ENCODE measurements at places on chromosomes 16 and 17.

DNA sequence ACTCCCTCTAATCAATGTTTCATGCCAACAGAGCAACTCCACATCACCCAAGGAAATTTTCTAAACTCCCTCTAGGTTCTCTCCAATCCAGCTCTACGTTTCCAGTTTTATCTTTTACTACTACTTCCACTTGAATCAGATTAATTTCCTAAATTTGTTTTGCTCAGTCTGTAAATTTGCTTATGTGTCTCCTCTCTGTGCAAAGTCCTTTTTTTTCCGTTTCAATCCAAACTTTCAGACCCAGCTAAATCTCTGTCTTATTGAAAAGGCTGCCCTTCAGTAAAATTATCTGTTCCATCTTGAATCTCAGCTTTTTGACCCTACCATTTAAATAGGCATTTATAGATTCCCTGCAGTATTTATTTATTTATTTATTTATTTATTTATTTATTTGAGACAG, 61.4 kb upstream of the COX10 start:
- DNase-seq: no peak

- no peak for DNase-seq
Measured at GRCh38 chr16:88482630-88483391, 29.7 kb downstream of the ZFPM1 start.

GRCh38 chr16:85897382-85897781, 1.6 kb upstream of the IRF8 start:
- DNase-seq: no peak

GRCh38 chr17:9381068-9381467, 194.6 kb downstream of the STX8 start:
- no peak for DNase-seq

DNA sequence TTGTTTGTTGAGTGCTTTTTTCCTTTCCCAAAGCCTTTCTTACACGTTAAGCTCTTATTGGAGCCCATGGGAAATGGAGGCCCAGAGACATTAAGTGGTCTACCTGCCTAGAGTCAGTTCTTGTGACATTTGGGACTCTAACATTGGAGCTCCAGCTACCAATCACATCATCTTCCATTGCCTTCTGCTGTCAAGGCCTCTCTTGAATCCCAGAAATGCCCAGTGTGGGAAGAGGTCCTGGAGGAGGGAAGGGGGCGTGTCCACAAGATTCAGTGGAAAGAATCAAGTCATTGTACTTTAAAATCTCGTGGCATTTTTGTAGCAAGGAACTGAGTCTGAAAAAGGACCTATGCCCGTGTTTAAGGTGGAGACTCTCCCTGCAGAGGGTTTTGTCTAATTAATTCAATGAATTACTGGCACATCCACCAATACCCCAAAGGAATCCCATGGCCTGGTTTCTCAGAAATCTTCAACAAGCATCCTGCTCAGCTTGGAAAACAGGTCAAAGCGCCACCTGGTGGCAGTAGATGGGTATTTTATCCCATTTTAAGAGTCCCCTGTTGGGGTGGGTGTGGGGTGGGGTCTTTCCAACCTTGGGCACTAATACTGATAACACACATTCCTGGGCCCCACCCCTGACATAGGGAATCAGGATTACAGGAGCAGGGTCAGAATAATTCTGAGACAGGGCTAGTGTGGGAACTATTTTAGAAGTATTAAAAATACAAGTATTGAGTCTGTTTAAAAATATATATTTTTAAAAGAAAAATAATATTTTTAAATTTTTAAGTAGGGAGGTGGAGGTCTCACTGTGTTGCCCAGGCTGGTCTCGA, 24.6 kb downstream of the GPT2 start:
- DNase-seq: peak; percentile 64

- DNase-seq: no peak
Measured at GRCh38 chr16:68642047-68642435, 3.1 kb upstream of the CDH3 start.

DNA sequence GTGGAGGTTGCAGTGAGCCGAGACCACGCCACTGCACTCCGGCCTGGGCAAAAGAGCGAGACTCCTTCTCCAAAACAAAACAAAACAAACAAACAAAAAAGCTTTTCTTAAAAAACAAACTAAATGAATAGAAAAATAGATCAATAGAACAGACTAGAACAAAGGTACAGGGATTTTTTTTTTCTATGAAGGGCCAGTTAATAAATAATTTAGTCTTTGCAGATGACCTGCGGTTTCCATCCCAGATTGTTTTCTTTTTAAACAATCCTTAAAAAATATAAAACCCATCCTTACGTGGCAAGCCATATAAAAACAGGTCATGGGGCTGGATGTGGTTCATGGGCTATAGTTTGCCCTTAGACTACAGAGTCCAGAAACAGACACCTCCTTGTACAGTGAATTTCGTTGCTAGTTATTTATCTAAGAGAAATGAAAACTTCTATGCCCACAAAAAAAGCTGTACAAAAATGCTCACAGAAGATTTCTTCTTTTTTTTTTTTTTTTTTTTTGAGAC, 45.4 kb downstream of the CREBBP start:
- no peak for DNase-seq

DNA sequence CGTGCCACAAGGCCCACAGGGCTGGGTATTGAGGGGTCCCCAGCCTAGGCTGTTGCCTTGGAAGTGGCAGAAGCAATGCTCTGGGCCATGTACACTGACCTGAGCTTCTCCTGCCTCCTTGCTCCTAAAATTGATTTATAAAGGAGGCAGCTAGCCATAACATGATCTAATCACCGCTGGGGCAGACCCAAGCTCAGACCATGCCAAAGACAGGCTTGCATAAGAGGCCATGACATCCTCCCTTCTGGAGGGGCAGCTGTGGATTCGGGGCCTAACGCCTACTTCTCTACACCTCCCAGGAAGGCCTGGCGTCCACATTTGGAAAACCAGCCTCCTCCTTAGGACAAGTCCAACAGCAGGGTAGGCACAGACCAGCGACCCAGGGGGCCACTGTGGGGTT, 12.3 kb downstream of the HSD11B2 start:
- no peak for DNase-seq

- peak; percentile 64 for DNase-seq
Measured at GRCh38 chr17:7046127-7046724, 2.3 kb upstream of the SLC16A11 start.

GRCh38 chr17:30534938-30535921, 58.0 kb downstream of the GOSR1 start:
- DNase-seq: no peak

GRCh38 chr16:58862334-58863021, 128.4 kb upstream of the GOT2 start:
- no peak for DNase-seq

GRCh38 chr16:84820771-84821170, 986 bp downstream of the CRISPLD2 start:
- DNase-seq: no peak

GRCh38 chr16:50193594-50193993, 40.5 kb downstream of the TENT4B start:
- DNase-seq: no peak

DNA sequence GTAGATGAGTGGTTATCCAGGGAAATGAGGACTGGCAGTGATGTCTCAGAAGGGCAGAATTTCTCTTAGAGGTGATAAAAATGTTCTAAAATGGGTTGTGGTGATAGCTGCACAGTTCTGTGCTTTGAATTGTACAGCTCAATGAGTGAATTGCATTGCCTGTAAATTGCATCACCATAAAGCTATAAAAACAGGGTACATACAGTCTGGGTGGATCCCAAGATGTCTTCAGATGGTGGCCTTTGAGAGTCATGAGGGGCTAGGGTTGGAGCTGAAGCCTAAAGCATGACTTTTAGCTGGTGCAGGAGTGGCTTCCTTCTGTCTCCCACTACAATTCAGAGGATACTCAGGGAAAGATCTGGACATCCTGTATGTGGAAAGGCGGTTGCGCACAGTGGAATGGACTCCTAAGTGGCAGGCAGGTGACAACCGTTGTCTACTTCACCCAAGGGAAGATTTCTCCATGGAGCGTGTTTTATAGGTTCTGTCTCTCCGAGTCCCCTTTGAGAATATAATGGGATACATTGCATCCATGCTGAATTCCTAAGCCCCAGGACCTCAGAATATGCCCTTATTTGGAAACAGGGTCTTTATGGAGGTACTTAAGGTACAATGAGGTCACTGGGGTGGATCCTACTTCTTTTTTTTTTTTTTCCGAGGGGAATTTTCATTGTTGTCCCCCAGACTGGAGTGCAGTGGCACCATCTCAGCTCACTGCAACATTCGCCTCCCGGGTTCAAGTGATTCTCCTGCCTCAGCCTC, 1.6 kb upstream of the IL32 start:
- DNase-seq: no peak

DNA sequence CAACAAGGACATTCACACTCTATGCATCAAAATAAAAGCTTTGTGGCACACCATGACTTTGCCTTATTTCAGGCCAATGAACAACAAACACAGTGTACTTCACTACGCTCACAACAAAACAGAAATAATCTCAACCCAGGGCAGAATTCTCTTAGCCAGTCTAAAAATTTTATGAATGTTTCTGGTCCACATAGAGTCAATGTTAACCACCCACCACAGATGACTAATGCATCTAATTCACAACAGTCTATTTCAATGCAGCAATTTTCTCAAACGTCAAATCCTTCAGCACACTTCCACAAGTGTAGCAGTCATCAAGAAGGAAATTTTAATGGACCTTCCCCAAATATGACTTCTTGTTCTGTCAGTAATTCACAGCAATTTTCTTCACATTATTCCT, 101.7 kb downstream of the CHD9 start:
- no peak for DNase-seq

- DNase-seq: no peak
Measured at GRCh38 chr17:45308840-45309239, 8.0 kb downstream of the MAP3K14 start.

- no peak for DNase-seq
Measured at GRCh38 chr16:6573577-6573976, 759.1 kb upstream of the RBFOX1 start.

- DNase-seq: no peak
Measured at GRCh38 chr16:67184453-67184994, 761 bp upstream of the MATCAP1 start.

DNA sequence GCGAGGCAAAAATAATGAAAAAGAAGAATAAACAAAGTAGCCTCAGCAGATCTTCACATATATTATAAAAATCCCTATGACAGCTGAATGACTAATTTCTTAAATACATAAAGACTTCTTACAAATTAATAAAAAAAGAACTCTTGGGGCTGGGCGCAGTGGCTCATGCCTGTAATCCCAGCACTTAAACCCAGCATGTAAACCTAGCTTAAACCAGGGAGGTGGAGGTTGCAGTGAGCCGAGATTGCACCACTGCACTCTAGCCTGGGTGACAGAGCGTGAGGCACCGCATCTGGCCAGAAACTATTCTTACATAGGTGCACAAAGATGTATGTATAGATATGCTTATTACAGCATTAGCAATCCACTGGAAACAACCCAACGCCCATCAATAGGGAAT, 27.7 kb downstream of the C17orf100 start:
- DNase-seq: no peak
